ENCODE measurements at places on chromosomes 4 and X.

- DNase-seq: no peak
Observed at GRCh38 chrX:79268788-79269187, 98.3 kb downstream of the ITM2A start.

GRCh38 chr4:62454535-62454934 is 1254.4 kb downstream of the ADGRL3 start:
- DNase-seq: no peak

DNA sequence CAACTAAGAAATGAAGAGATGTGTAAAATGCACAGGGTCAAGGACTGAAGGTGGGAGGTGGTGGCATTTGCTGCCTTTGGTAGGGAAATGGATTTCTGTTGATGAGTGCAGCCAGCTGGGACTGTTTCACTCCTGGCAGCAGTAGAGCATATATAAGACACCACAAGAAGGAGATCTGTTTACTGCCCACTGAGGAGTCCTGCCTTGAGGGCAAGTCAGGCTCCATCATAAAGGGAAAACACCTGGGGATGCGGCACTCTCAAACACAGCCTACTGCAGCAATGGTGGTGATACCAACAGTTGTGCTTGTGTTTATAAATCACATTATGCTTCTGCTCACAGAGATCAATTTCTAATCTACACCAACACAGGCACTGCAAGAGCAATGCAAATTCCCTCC is 222.1 kb downstream of the TACR3 start:
- no peak for DNase-seq

DNA sequence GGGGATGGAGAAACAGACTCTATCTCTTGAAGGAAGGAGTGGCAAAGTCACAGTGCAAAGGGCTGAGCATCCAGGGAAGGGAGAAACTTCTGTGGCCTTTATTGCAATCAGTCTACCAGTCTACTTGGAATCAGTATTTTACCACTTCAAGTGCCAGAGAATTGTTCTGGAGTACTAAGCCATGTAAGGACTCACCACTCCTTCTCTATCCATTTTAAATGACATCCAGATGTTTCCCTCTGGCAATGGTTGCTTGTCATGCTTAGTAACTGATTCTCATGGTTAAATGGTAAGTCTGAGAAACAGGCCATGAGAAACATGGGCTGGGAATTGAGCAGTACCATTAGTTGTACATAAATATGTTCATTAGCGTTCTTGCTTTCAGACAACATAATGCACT is 21.1 kb upstream of the SMIM10 start:
- no peak for DNase-seq

- DNase-seq: no peak
Observed at GRCh38 chr4:74016068-74016467, 17.6 kb upstream of the CXCL5 start.

- no peak for DNase-seq
Observed at GRCh38 chr4:136441629-136442282, 1090.5 kb downstream of the PCDH18 start.

- no peak for DNase-seq
Observed at GRCh38 chr4:95363966-95364365, 184.8 kb downstream of the UNC5C start.

GRCh38 chr4:111930659-111931058 is 214.6 kb upstream of the FAM241A start:
- DNase-seq: no peak

DNA sequence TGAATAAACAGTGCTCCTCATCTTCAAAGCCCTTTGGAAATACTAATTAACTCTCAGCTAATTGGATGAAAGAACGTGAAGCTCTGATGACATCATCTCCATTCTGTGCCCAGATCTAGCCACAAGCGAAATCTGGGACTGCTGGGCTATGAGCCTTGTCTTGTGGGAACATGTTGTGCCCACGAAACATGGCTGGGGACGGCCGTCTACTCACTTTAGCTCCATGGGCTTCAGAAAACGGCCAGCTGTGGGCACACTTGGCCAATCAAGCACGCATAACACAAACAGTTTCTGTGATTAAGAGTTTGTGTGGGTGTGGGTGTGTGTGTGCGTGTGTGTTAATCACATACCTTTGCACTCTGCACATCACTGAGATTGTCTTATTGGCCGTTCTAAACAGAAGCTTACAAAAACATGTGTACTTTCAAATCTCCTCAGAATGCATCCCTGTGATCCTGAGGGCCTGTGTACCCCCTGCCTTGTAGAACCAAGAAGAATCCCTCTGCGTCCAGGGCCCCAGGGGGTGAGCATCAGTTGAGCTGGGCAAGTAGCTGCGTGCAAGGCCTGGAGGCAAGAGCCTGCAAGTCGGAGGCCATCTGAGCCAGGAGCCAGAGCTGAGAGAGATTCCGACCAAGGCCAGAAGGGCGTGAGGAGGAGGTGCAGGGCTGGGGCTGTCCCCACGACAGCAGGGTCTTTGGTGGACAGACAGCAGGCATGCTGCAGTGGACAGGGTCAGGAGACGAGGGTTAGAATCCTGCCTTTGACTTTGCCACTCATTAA is 18.7 kb upstream of the ZNF185 start:
- DNase-seq: no peak

DNA sequence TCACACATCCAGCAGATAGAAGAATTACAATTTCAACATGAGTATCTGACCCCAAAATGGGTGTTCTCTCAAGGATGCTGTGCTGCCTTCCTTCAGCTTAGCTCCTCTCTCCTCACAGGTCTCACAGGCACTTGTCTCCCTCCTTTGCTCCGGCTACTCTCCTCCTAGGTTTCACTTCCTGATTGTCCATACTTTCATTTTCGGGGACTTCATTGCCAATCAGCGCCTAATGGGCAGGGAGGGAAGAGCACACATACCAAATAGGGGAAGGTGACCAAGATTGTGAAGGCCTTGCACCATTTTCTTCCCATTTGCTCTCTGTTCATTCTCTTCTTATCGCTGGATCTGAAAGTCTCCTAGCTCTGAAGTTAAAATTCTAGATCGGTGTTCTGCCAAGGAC is 125.4 kb upstream of the EOLA2 start:
- no peak for DNase-seq

GRCh38 chr4:148716431-148717052 is 274.3 kb upstream of the NR3C2 start:
- DNase-seq: no peak

Measured in stimulated activated CD8-positive, alpha-beta memory T cell treated with anti-CD3 and anti-CD28 coated beads, Interleukin-4, amount 100 ng/mL, for 24 hours (primary cell).